T1000 (cell line): ENCODE measurements at places on chromosomes 6 and 20.

DNA sequence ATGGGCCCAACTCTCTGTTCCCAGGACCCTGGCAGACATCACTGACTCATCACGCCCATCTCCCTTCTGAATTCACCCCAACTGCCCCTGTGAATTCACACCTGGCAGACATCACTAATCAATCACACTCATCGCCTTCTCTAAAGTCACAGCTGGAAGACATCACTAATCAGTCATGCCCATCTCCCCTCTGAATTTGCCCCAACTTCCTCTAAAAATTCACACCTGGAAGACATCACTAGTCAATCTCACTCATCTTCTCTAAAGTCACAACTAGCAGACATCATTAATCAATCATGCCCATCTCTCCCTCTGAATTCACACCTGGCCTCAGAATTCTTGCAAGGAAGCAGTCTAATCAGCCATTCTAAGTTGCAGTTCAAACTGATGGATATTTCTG, 111.1 kb downstream of the FOXA2 start:
- DNase-seq, result no peak

- DNase-seq, result no peak
Measured at GRCh38 chr6:118253741-118254140, 294.4 kb upstream of the PLN start.

- DNase-seq, result no peak
Measured at GRCh38 chr6:125611573-125612344, 137.7 kb upstream of the HEY2 start.

- DNase-seq, result no peak
Measured at GRCh38 chr6:39543950-39544349, 181.3 kb downstream of the KIF6 start.

- DNase-seq, result no peak
Measured at GRCh38 chr20:60108397-60108796, 150.2 kb downstream of the CDH26 start.

DNA sequence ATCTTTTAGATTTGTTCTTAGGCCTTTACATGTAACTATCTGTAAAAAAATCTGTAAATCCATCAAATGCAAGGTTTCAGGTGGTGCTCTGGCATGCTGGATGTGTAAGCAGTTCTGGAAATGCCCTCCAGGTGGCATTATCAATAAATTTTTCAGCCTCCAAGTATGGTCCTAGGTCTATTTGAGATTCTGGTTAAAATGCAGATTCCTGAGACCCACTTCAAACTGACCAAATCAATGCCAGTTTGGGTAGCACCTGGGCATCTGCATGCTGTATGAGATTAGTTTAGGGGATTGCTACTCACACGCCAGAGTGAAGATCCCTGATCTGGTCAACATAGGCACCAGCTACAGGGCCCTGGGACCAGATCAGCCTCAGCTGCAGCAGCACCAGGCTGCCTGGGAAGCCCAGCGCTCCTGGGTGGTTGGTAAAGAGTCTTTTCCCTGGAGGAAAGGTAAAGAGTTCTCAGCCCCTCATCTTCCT, 507.3 kb upstream of the CITED2 start:
- no peak for DNase-seq

GRCh38 chr6:129138739-129139405, 255.9 kb downstream of the LAMA2 start:
- DNase-seq, result no peak

DNA sequence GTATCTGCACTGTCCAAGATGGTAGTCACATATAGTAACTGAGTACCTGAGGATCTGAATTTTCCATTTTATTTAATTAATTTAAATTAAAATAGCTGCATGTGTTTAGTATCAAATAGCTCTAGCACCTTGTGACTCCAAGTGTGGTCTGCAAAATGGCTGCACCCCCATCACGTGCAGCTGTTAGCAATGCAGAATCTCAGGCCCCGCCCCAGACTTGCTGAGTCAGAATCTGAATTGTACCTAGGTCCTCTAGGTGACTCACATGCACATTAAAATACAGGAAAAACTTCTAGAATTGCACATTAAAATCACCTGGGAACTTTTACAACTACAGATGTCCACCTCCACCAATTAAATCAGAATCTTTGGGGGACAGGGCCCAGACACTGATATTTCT, 19.2 kb upstream of the FAM83C start:
- DNase-seq, result no peak

- DNase-seq, result no peak
Measured at GRCh38 chr6:125149256-125150144, 4.1 kb upstream of the TPD52L1 start.

DNA sequence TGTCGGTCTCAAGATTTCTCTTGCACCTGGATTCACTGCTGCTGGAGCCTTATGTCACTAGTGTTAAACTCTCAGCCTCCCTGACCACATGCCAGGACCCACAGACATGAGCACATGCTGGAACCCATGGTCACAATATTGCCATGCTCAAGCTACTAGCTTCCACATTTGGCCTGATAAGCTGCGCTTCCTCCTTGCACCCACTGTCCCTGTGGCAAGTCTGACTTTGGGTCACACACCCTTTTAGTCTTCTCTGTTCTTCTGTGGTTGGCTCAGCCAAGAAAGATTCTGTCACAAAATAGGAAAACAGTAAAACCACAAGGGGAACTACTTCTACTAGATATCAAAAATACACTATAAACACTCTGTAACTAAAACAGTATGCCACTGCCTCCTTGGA, 68.9 kb upstream of the HDAC2 start:
- no peak for DNase-seq

DNA sequence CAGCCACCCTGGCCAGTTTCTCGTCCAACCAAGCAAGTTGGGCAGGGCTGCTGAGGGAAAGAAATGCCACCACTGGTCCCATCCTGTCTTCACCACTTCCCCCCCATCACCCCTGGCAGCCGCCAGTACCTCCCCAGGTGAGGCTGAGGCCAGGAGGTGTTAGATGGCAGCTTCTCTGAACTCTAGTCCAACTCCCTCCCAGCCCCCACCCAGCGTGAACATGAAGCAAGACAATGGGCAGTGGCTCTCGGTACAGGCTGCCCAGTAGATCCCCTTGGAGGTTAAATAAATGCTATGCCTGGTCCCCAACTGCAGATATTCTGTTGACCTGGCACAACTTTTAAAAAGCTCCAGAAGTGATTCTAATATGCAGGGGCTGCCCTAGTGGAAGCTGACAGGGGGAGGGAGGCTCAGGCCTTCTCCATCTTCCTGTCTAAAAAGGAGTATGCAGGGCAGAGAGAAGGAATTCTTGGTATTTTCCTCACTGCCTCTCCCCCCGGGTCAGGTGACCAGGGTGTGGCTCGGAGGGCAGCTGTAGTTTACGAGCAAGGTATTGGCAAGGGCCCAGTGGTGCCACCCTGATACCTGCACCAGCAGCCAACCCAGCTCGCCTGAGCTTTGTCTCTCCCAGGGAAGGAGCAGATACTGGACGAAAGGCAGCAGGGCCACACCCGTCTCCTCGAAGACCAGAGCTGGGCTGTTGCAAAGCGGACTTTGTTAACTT, 25.7 kb downstream of the KCNK5 start:
- DNase-seq, result no peak

DNA sequence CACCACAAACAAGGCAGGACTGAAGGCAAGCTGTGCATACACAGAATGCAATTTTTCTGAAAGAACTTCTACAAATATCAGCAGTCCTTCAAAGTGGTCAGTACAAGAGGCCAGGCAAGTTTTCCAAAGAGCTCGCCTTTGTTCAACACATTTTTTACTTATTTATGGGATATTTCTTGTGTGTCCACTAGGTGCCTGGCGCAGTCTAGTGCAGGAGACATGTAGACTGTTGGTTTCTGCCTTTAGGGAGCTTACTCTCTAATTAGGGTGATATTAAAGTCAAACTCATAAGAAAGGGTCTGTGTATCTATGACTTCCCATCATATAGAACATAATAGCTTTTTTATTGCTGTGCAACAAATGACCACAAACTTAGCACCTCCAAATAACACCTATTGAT, 21.2 kb upstream of the VEGFA start:
- DNase-seq, result no peak

DNA sequence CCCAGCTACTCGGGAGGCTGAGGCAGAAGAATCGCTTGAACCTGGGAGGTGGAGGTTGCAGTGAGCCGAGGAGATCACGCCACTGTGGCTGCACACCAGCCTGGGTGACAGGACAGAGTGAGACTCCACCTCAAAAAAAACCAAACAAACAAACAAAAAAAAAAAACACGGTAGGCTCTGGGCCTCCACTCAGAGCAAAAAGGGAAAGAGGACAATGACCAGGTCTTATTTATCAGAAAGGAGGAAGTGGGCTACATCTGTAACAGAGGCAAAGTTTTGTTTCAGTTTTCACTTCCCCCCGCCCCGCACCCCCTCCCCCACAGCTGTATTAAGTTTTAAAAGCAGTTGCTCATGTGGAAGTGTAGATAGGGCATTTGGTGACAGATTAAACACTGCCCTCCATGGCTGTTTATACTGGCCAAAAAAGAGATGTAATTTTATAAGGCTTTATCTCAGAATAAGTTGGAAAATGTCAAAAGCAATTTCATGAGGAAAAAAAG, 114.6 kb downstream of the RCAN2 start:
- no peak for DNase-seq

DNA sequence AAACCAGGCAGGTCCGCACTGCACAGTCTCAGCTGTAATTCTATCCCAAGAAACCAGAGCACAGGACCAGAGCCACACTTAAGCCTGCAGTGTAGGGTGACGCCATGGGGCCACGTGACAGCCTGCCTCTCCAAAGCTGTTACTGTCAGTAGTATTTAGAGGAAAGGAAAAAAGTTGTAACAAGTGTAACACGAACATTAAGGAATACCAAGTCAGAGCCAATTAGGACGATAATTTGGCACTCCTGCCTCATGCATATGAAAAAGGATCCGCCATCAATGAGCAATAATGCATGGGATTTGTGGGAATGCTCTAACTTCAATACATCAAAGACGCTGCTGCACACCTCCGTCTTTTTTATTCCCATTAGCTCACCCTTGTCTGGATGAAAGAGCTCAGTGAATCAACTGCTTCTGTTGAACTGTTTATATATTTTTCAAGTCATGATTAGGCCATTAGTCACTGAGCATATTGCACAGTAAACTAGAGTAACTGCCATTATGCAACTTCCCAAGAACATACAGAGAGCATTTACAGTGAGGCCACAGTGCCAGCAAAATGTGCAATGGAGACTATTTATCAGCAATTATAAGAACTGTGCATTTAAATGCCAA, 79.9 kb downstream of the ATXN1 start:
- DNase-seq, result no peak

DNA sequence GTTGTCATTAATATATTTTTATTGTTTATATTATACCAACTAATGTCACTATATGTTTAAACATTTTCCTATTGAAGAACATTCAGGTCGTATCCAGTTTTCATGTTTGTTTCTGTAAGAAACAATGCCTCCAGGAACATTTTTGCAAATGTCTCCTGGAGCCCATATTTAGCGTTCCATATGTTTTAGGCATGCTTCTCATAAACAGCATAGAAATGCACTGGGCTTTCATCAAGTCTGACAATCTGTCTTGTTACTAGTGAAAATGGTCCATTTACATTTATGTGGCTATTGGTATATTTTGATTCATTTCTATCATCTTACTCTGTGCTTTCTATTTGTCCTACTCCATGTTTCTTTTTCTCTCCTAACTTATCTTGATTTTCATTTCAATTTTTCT, 431.7 kb downstream of the TFAP2A start:
- no peak for DNase-seq

GRCh38 chr6:91786474-91787184, 1199.8 kb upstream of the MAP3K7 start:
- no peak for DNase-seq

DNA sequence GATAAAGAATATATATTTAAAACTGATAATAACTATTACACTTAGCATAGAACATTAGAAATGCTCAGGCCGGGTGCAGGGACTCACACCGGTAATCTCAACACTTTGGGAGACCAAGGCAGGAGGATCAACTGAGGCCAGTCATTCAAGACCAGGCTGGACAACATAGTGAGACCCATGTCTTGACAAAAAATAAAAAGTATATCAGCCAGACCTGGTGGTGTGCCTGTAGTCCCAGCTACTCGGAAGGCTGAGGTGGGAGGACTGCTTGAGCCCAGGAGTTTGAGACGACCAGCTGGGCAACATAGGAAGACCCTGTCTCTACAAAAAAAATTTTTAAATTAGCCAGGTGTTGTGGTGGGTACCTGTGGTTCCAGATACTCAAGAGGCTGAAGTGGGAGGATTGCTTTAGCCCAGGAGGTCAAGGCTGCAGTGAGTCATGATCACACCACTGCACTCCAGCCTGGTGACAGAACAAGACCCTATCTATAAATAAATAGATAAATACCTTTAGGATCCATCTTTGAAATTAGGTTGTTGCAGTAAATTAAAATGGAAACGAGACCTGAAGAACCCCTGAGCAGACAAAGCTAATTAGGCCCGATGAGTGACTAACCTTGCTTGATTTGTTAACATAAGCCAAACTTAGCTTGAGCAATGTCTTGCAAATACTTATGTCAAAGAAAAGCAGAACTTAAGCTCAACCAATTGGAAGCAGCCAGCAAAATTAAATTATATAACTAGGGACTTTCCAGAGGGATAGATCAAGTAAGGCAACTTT, 75.8 kb upstream of the E2F3 start:
- no peak for DNase-seq

GRCh38 chr20:36821964-36822437, 48.4 kb upstream of the DSN1 start:
- no peak for DNase-seq

GRCh38 chr20:17298171-17298570, 71.3 kb downstream of the PCSK2 start:
- DNase-seq, result no peak

GRCh38 chr6:26534681-26535465, 3.3 kb upstream of the HMGN4 start:
- no peak for DNase-seq

DNA sequence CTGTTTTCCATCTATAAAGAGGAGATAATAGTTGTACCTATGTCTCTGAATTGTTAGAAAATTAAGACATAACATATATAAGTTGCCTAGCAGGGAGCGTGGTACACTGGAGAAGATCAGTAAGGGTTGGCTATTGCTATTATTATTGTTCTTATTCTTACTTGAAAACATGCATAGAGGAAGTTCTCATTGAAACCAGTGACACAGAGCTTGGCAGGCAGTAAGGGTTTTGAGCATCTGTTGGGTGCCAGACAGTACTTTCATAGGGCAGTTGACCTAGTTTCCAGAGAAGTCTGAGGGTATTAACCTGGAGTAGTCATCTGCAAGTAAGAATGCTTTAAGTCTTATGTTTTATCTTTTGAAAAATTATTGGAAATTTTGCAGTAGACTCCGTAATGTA, 13.3 kb upstream of the SGK1 start:
- no peak for DNase-seq

GRCh38 chr20:48333707-48334106, 494.1 kb downstream of the PREX1 start:
- no peak for DNase-seq
